ENCODE measurements at places on chromosomes 7 and 10.

GRCh38 chr10:4719036-4719435, 107.0 kb upstream of the AKR1E2 start:
- peak; percentile 36 for DNase-seq

DNA sequence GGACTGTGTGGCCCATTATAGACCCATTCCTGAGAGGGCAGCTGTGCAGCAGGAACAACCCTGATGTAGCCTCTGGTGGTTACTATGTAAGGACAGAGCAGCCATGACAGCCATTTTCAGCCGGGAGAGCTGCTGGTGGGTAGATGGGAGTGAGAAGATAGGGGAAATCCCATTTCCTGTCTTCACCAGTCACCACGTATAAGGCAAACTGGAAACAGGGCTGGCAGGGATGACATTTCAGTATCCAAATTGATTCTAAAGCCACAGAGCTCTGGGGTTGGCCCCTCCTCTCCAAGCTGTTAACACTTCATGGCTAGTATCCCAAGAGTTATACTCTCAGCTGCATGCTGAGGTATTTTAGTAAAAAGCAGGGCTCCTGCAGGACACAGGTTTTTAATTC, 15.2 kb upstream of the FZD1 start:
- peak; percentile 48 for DNase-seq

DNA sequence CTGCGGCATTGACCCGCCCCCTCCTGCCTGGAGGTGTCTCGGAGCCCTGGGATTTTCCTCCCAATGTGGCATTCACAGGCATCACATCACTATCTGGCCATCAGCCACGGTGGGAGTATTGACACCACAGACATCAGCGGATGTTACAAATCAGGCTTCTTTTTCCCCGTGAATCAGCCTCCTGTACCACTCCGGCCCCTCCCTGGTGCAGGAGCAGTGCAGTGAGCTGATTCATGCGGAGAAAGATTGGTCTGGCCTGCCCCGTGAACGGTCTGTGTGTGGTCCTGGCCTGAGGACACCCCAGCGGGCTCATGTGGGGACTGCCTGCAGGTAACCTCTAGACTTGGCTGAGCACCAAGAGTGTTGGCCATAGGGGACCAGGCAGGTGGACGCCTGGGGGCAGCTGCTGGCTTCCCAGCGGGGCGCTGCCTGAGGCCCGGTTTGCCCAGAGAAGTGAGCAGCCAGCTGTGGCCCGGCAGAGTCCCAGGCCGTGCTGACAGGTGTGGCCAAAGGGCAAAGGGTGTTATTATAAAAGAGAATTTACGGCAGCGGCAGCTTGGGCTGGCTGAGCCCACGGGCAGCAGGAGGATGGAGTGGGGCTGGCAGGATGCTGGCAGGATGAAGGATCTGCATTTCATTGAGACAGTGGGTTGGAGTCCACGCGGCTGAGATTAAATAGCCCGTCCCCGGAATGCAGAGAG, 32.1 kb upstream of the GNA12 start:
- DNase-seq = no peak

GRCh38 chr7:24690251-24690650, 67.0 kb downstream of the GSDME start:
- DNase-seq = no peak

- DNase-seq = no peak
Measured at GRCh38 chr10:93309062-93309461, 173.1 kb downstream of the MYOF start.

- DNase-seq = no peak
Measured at GRCh38 chr7:143300959-143301935, 13.1 kb downstream of the CASP2 start.

GRCh38 chr10:10600004-10600403, 417.7 kb upstream of the CELF2 start:
- DNase-seq = no peak
